Thyroid gland (tissue), 4 donors: ENCODE measurements at places on chromosomes 12 and 14. TPM values are rescaled to one million over a fixed set of nuclear protein-coding genes. Genes with fewer than 3 reads are reported as not detected.

GRCh38 chr14:44462381-44462780 lies 44.7 kb downstream of the FSCB start:
- H3K4me1 ChIP-seq = no peaks in the 10 kb centered on the region
- H3K36me3 ChIP-seq = no peaks in the 10 kb centered on the region
- no peak overlapping the region for H3K27ac ChIP-seq
- no peak overlapping the region for H3K4me3 ChIP-seq
- DNase-seq = no peak

The PRR13 gene
- total RNA-seq = 79.5 TPM

GRCh38 chr14:70282666-70283065 lies 76.8 kb downstream of the COX16 start:
- no peaks in the 10 kb centered on the region for H3K4me1 ChIP-seq
- no peaks in the 10 kb centered on the region for H3K27me3 ChIP-seq
- no peak overlapping the region for H3K27ac ChIP-seq

- H3K36me3 ChIP-seq = no peaks in the 10 kb centered on the region
- no peak overlapping the region for H3K4me3 ChIP-seq
- peaks cover 13% of the 10 kb centered on the region for H3K4me1 ChIP-seq
Measured at GRCh38 chr12:153080-153746, 60.7 kb downstream of the SLC6A12 start.

GRCh38 chr12:84994426-84994825 lies 41.7 kb downstream of the TSPAN19 start:
- no peaks in the 10 kb centered on the region for H3K27me3 ChIP-seq

- H3K4me3 ChIP-seq = no peak overlapping the region
- DNase-seq = no peak
- H3K27me3 ChIP-seq = no peaks in the 10 kb centered on the region
- no peaks in the 10 kb centered on the region for H3K4me1 ChIP-seq
- no peak overlapping the region for H3K27ac ChIP-seq
- no peaks in the 10 kb centered on the region for H3K36me3 ChIP-seq
Measured at GRCh38 chr12:131603939-131604795, 106.7 kb upstream of the SFSWAP start.

The DNAJC22 gene
- total RNA-seq = 19.5 TPM

The RAB15 gene
- total RNA-seq = 6.5 TPM

GRCh38 chr14:24317141-24317928 lies 6.0 kb downstream of the LTB4R start:
- H3K4me3 ChIP-seq = no peak overlapping the region
- H3K27me3 ChIP-seq = no peaks in the 10 kb centered on the region
- H3K27ac ChIP-seq = no peak overlapping the region
- peaks cover under 1% of the 10 kb centered on the region for H3K4me1 ChIP-seq
- DNase-seq = no peak
- H3K36me3 ChIP-seq = no peaks in the 10 kb centered on the region

DNA sequence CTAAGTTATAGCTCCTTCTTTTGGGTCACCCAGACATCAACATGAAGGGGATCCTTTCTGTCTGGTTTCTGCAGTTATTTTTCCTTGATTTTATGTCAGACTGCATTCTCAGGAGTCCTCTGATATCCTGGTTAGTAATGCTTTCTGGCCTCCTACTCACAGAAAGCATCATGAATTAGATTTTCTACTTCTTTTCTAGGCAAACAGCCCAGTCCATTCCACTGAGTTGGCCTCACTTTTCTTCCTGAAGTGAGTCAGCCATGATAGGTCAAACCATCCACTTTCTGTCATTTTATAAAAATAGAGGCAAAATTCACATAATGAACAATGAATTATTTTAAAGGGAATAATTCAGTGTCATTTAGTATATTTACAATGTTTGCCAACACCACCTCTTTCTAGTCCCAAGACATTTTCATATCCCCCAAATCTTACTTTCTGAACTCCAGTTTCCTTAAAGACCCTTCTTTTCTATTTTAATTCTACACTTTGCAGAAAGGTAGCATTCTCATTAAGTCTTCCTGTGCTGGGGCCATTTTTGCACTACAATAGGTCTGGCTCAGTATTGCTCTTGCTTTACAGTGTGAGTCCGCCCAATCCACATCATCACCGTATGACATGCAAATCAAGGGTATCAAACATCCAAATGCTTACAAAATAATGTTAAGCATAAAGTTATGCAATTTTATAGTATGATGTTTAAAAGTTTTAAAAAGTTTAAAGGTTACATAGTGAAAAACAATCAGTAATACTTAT lies 95.1 kb downstream of the UNC79 start:
- H3K4me3 ChIP-seq = no peak overlapping the region
- H3K27ac ChIP-seq = no peak overlapping the region
- H3K27me3 ChIP-seq = no peaks in the 10 kb centered on the region
- DNase-seq = no peak
- H3K4me1 ChIP-seq = no peaks in the 10 kb centered on the region

DNA sequence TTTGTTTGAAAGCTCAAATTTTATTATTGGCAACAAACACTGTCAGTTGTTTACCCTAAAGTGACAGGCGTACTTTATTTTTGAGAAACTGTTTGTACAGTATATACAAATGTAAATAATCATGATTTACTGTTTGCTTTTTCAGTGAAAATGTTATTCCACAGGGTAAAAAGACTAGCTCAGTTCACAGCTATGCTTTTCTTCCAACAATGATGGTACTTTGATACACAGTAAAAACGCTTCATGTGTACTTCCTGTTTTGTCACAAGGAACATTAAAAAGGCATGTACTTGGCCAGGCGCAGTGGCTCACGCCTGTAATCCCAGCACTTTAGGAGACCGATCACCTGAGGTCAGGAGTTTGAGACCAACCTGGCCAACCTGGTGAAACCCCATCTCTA lies 53.7 kb downstream of the MON2 start:
- no peak overlapping the region for H3K27ac ChIP-seq
- DNase-seq = no peak
- H3K4me3 ChIP-seq = no peak overlapping the region
- H3K4me1 ChIP-seq = no peaks in the 10 kb centered on the region

DNA sequence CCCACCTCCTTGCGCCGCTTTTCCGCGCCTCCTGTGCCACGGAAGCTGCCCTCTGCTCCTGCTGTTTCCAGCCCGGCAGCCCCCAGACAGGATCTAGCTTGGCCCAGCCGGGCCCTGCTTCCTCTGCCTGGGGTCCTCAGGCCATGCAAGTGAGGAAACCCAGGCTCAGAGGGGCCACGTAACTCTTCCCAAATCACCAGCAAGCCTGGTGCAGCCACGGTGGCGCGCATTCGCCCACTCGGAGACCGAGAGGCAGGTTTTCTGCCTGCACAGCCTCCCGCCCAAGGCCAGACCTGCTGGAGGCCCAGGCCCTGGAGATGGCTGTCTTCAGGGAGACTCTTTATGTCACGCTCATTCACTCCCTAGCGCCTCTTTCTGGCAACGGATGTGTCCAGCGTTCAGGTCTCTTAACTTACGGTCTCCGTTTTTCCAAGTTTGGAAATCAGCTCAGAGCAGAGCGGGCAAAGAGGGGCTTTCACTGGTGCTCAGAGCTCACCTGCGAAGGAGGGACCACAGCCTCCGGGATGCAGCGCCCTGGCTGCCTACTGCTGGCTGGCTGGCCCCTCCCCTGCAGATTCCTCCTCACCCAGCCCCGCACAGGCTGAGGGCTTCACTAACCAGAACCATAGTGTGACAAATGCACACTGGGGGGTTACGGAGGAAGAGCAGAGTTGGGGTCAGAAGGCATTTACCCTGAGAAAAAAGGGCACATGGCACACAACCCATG lies 20.6 kb upstream of the CEP170B start:
- no peak overlapping the region for H3K27ac ChIP-seq
- H3K27me3 ChIP-seq = no peaks in the 10 kb centered on the region
- H3K4me1 ChIP-seq = peaks cover 16% of the 10 kb centered on the region
- DNase-seq = no peak
- no peaks in the 10 kb centered on the region for H3K36me3 ChIP-seq

- H3K36me3 ChIP-seq = no peaks in the 10 kb centered on the region
- no peak for DNase-seq
- no peak overlapping the region for H3K4me3 ChIP-seq
- no peaks in the 10 kb centered on the region for H3K27me3 ChIP-seq
Measured at GRCh38 chr14:64602826-64603225, 53.1 kb downstream of the PPP1R36 start.

- no peak overlapping the region for H3K4me3 ChIP-seq
- H3K27ac ChIP-seq = no peak overlapping the region
- DNase-seq = no peak
- peaks cover 54% of the 10 kb centered on the region for H3K27me3 ChIP-seq
- H3K4me1 ChIP-seq = no peaks in the 10 kb centered on the region
- no peaks in the 10 kb centered on the region for H3K36me3 ChIP-seq
Measured at GRCh38 chr14:28773176-28773575, 6.6 kb downstream of the FOXG1 start.

- H3K36me3 ChIP-seq = no peaks in the 10 kb centered on the region
- no peaks in the 10 kb centered on the region for H3K4me1 ChIP-seq
- no peaks in the 10 kb centered on the region for H3K27me3 ChIP-seq
- no peak overlapping the region for H3K27ac ChIP-seq
- H3K4me3 ChIP-seq = no peak overlapping the region
Measured at GRCh38 chr14:66383257-66383656, 102.9 kb upstream of the CCDC196 start.

DNA sequence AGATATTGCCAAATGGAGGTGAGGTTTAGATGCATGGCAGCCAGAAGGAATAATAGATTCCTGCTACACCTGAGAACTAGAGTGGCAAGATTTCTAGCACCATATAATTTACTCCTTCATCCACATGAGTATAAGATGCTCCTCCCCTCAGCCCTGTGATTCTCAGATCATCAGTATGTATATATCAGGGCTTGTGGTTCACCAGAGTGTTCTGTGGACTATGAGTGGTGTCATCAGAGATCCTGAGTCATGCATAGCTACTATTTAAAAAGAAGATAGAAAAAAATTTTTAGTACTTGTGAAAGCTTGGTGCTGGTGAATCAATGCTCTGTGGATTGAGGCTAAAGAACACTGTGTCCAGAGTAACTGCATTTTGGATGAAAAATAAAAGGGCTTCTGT lies 285.9 kb downstream of the BMP4 start:
- H3K27ac ChIP-seq = no peak overlapping the region
- no peaks in the 10 kb centered on the region for H3K36me3 ChIP-seq
- no peak overlapping the region for H3K4me3 ChIP-seq
- no peaks in the 10 kb centered on the region for H3K4me1 ChIP-seq

The NELL2 gene
- 22.2 TPM for total RNA-seq

The SERPINA4 gene
- total RNA-seq = not detected

DNA sequence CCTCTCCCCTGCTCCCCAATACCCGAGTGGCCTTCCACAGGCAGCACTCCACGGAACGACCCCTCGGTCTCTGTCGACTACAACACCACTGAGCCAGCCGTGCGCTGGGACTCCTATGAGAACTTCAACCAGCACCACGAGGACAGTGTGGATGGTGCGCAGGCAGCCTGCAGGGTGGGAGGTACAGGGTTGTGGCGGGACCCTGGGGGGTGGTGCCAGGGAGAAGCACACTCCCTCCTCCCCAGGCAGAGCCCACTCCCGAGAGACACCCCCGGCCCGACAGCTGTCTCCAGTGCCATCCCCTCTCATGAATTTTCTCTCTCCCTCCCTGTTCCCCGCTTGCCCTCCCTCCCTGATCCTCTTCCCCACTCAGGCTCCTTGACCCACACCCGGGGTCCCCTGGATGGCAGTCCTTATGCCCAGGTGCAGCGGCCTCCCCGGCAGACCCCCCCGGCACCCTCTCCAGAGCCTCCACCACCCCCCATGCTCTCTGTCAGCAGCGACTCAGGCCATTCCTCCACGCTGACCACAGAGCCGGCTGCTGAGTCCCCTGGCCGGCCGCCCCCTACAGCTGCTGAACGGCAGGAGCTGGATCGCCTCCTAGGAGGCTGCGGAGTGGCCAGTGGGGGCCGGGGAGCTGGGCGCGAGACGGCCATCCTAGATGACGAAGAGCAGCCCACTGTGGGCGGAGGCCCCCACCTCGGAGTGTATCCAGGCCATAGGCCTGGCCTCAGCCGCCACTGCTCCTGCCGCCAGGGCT lies 9.0 kb downstream of the TNS2 start:
- H3K27ac ChIP-seq = no peak overlapping the region
- H3K36me3 ChIP-seq = peaks cover 43% of the 10 kb centered on the region
- no peak overlapping the region for H3K4me3 ChIP-seq

The RHEBL1 gene
- not detected for total RNA-seq

DNA sequence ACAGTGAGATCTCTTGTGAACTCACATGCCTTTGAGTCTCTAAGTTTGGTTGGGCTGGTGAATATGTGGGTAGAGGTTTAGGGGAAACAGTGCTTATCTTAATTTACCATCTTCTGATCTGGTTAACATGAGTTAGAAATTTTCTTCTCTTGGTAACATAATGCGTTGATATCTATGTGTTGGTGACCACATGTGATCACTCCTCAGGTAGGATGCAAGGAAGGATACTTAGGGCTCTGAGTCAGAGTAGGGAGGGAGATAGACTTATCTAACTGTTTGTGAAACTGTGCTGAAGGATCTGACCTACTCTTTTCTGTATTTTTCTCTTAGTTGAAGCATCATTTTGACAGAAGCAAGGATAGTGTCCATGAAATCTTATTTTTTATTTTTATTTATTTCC lies 23.1 kb downstream of the FAM234B start:
- no peaks in the 10 kb centered on the region for H3K4me1 ChIP-seq
- H3K27ac ChIP-seq = no peak overlapping the region
- H3K27me3 ChIP-seq = no peaks in the 10 kb centered on the region
- no peak for DNase-seq
- no peak overlapping the region for H3K4me3 ChIP-seq
- H3K36me3 ChIP-seq = peaks cover 24% of the 10 kb centered on the region

- H3K27me3 ChIP-seq = no peaks in the 10 kb centered on the region
- no peak overlapping the region for H3K4me3 ChIP-seq
- no peak for DNase-seq
Measured at GRCh38 chr12:92524489-92524888, 178.3 kb upstream of the PLEKHG7 start.

The LRIG3 gene
- 191 TPM for total RNA-seq

DNA sequence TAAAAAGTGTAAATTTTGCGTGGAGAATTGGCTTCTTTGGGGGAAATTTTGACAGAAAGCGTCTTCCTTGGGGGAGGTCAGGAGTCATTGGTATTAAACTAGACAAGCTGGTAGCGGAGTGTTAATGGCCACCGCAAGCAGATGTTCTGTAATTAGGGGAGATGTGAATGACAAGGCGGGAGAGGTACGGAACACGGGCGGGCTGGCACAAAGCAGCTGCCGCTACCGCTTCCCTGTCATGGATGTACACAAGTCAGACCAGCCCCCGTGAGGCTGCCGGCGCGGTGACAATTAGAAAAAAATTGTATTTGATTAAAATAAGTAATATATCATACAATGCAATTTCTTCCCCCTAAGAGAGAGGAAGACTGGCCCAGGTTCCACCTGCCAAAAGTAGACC lies 501.6 kb downstream of the VRK1 start:
- no peaks in the 10 kb centered on the region for H3K36me3 ChIP-seq
- peaks cover 4% of the 10 kb centered on the region for H3K27me3 ChIP-seq
- no peak overlapping the region for H3K27ac ChIP-seq
- no peak overlapping the region for H3K4me3 ChIP-seq
- no peak for DNase-seq

The REM2 gene
- total RNA-seq = 0.89 TPM

The ALX1 gene
- total RNA-seq = not detected

The ALG10 gene
- 8.9 TPM for total RNA-seq

DNA sequence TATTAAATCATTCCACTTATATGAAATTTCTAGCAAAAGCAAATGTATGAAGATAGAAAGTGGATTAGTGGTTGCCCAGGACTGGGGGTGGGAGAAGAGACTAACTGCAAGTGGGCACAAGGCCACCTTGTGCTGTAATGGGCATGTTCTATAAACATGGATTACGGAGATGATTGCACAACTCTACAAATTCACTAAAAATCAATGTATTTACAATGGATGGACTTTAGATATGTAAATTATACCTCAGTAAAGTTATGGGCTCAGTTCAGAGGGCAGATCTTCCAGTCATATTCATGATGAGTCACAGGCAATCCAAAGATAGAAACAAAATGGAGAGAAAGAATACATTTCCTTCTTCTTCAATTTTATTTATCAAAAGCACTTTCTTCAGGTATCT lies 173.9 kb downstream of the NDUFA12 start:
- no peaks in the 10 kb centered on the region for H3K36me3 ChIP-seq
- H3K27ac ChIP-seq = no peak overlapping the region
- H3K27me3 ChIP-seq = no peaks in the 10 kb centered on the region
- H3K4me3 ChIP-seq = no peak overlapping the region
